ENCODE measurements at places on chromosomes 1 and 21.
A peak's percentile ranks its signal among the peaks of the same experiment; 100 is the strongest.

DNA sequence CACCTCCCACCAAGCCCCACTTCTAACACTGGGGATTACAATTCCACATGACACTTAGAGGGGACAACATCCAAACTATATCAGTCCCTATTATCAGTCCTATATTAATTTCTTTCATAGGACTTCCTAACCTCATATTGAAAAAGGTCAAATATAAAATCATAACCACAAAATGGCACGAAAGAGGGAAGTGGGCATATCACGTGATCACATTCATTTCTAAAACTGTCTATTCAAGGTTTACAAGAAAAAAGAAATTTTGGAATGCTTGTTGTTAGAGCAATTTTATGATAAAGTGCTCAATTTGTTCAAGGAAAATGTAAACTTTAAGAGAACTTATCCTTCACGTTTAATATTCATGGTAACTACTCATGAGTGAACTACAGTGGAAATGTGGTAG is 13.2 kb upstream of the CDC7 start:
- no peak for DNase-seq

GRCh38 chr21:29218749-29219148 is 80.0 kb upstream of the BACH1 start:
- DNase-seq = no peak

- no peak for DNase-seq
These were observed 1.1 kb downstream of the TMPRSS2 start for GRCh38 chr21:41506611-41507520.

DNA sequence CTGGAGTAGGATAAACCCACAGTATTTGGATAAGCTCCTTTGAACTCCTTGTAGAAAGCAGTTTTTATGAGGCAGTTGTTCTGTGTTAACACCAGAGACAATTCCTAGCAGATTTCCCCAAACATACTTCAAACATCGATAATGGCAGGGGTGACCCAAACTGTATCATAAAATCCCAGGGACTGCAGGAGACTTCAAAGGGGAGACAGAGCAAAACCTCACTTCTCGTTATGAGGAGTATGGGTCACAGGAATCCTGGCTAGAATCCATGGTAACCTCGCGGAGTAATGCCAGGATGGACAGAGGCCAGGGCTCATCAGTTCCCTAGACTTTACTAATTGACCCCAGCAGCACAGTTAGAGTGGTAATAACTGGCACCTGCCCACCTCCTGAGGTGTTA is 148.0 kb downstream of the DHRS3 start:
- no peak for DNase-seq

GRCh38 chr21:14864211-14865021 is 200.4 kb downstream of the NRIP1 start:
- no peak for DNase-seq

- DNase-seq = no peak
These were observed 22.0 kb upstream of the PRDM15 start for GRCh38 chr21:41901099-41901498.

DNA sequence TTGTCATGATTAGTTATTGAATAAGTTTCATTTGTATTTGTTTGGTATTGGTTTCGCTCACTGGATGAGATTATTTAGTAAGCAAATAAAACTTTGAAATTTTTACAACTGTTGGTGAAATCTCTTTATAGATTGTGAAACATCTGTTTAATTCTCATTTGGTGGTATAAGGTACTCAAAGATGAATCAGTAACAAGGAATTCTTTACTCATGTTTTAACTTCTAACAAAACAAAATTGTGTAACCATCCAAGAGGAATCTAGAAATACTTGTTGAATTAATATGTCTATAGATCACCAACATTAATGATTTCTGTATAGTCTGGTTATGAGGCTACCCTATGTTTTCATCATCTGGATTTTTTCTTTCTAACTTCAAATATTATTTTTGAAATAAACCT is 62.8 kb upstream of the USP25 start:
- no peak for DNase-seq

DNA sequence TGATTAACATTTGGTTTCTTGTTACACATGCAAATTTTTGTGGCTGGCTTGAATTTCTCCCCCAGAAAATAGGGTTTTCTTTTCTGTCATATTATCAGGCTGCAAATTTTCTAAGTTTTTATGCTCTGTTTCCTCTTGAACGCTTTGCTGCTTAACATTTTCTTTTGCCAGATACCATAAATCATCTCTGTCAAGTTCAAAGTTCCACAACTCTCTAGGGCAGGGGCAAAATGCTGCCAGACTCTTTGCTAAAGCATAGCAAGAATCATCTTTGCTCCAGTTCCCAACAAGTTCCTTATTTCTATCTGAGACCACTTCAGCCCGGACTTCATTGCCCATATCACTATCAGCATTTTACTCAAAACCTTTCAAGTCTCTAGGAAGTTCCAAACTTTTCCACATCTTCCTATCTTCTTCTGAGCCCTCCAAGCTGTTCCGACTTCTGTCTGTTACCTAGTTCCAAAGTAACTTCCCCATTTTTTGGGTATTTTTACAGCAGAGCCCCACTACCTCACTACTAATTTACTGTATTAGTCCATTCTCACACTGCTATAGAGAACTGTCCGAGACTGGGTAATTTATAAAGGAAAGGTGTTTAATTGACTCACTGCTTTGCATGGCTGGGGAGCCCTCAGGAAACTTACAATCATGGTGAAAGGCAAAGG is 486.9 kb upstream of the NCAM2 start:
- no peak for DNase-seq

DNA sequence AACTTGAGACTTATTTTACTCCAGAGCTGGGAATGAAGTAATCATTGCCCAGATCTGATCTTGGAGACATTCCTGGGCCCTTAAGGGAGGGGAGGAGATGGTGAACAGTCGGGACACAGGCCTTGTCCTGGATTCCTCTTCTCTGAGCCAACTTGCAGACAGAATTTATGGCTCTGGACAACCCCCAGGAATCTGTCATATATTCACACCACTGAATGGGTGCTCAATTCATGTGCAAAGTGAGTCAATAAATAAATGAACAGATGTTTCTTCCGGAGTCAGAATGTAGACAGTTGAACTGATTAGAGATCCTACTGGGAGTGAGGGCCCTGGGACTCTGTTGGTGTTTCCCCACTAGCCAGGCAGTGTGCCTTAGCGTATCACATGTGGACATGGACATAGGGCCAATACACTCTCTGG is 2.6 kb downstream of the TUFT1 start:
- DNase-seq = no peak

- peak; percentile 95 for DNase-seq
These were observed 78.8 kb downstream of the SPSB1 start for GRCh38 chr1:9371391-9371935.

DNA sequence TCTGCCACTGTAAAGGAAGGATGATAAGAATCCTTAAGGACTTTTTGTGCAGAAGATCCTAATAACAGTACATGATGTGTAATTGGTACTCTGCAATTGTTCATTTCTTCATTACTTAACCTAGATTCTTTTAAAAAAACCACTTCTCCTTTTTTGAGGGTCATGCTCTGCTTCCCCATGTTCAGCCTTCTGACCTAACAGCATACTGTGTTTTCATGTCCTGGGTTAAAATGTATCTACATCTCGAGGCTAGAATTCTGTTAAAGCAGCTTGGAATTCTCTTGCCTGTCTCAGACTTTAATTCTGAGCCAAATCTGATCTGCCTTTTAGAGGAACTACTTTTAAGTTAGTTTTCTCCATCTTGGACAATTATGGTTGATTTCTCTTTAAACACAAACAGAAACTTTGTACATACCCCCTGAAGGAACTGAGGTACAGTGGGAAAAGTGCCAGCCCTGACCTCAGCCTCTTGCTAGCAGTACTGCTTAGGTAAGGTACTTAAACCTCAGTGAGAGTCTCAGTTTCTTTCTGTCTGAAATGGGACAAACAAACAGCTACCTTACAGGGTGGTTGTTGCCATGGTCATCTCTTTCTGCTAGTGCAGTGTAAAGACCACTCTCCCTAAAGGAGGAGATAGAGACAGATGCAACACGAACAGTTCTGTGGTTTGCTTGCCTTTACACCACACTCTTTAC is 103.2 kb upstream of the DYNLT5 start:
- no peak for DNase-seq

GRCh38 chr1:230693221-230693620 is 20.7 kb downstream of the AGT start:
- DNase-seq = no peak

DNA sequence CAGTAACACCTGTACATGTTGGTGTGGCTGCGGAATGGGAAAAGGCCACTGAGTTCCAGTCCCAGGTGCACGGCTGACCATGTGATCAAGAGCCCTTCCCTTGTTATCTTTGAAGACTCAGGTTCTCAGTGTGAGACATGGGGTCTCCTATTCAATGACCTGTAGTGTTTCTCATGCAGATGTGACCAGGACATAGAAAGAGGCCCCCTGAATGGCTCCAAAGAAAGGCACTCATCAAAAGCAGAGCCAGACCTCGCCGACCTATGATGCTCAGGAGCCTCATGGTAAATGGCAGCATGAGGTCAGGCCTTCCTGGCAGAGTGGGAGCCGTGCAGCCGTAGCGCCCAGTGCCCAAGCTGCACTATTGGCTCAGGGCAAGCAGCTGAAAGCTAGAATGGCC is 42.3 kb upstream of the HAO2 start:
- no peak for DNase-seq

DNA sequence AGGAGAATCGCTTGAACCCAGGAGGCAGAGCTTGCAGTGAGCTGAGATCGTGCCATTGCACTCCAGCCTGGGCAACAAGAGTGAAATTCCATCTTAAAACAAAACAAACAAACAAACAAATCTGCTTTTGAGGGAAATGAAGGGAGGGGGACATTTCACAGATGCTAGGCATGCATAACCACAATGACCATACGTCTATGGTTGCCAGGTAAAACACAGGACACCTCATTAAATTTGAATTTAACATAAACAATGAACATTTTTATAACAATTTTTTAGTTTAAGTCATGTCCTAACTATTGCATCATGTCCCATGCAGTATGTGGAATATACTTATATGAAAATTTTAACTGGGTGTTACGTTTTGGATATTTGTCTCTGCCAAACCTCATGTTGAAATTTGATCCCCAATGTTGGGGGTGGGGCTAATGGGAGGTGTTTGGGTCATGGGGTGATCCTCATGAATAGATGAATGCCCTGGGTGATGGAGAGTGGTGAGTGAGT is 31.0 kb upstream of the ZBTB18 start:
- DNase-seq = no peak

GRCh38 chr1:160830321-160831153 is 32.1 kb downstream of the CD244 start:
- no peak for DNase-seq

GRCh38 chr1:44655609-44656008 is 18.7 kb downstream of the TMEM53 start:
- no peak for DNase-seq

- DNase-seq = no peak
These were observed 52.9 kb downstream of the MATN1 start for GRCh38 chr1:30670240-30671060.

DNA sequence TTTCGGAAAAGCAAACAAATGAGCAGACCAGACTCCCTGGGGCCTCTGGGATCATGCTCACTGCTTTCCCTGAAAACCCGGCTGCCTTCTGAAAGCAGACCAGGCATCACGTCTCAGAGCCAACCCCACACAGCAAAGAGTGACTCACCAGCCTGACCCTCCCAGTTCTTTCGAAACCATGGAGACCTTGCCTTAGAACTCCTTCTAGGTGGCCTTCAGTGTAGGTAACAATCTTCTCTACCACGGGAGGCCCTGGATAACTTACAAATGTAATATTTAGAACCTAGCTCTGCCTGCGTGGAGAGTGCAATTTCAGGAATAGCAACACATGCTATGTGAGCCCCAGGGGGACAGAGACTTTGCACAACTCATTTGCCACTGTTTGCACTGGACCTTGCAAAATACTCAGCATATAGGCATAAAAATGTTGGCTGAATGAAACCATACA is 105.2 kb downstream of the SUSD4 start:
- no peak for DNase-seq
